ENCODE measurements at places on chromosomes 16 and 17. TPM values are rescaled to one million over a fixed set of nuclear protein-coding genes. Genes with fewer than 3 reads are reported as not detected.

- no peak overlapping the region for H3K4me3 ChIP-seq
- no peaks in the 10 kb centered on the region for H3K36me3 ChIP-seq
- H3K27me3 ChIP-seq: no peaks in the 10 kb centered on the region
- no peak overlapping the region for H3K27ac ChIP-seq
Measured at GRCh38 chr16:29760567-29761279, 14.9 kb upstream of the C16orf54 start.

DNA sequence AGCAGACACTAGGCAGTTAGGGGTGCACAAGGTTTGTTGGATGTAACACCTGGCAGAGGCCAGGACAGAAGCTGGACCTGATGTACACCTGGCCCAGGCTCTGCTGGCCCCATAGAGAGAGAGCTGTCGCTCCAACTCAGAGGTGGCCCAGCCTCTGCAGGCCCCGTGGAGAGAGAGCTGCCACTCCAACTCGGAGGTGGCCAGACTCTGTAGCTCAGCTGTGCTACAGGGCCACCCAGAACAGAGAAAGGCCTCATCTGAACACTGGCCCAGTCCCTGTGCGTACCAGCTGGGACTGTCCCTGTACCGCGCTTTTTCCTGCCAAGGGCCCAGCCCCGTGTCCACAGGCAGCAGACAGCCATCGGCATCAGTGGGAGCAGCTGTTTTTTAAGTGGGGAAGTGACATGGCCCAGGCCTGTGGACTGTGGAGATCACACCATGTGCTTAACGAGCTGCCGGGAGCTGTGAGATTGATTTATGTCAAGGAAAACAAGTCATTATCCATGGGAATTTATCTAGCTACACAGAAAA lies 176.4 kb upstream of the CHMP6 start:
- no peak overlapping the region for H3K4me3 ChIP-seq
- H3K27me3 ChIP-seq: no peaks in the 10 kb centered on the region
- H3K36me3 ChIP-seq: no peaks in the 10 kb centered on the region
- no peak for DNase-seq
- no peak overlapping the region for H3K27ac ChIP-seq

DNA sequence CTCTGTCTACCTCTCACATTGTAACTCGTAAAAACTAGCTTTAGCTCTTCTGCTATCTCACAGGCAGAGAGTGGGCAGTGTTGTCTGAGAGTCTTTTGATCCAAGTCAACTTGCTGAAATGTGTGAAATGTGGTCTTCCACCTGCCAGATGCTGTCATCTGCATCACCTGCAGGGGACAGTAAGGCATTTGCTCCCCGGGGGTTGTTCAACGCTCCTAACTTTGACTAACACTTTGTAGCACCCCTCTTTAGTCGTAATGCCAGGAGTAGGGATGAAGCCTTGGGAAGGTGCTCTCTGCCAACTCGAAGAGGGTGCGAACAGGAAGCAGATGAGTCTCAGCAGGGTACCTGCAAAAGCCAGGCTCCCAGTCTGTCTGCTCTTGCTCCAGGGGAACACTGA lies 36.1 kb downstream of the SNX11 start:
- no peak for DNase-seq
- no peaks in the 10 kb centered on the region for H3K36me3 ChIP-seq
- no peak overlapping the region for H3K4me3 ChIP-seq

GRCh38 chr17:10295728-10296343 lies 77.0 kb downstream of the MYH13 start:
- H3K36me3 ChIP-seq: no peaks in the 10 kb centered on the region
- peak; percentile 76 for DNase-seq
- no peak overlapping the region for H3K4me3 ChIP-seq
- no peak overlapping the region for H3K27ac ChIP-seq
- H3K4me1 ChIP-seq: no peaks in the 10 kb centered on the region

The TEX19 gene
- 0.39 TPM for total RNA-seq

DNA sequence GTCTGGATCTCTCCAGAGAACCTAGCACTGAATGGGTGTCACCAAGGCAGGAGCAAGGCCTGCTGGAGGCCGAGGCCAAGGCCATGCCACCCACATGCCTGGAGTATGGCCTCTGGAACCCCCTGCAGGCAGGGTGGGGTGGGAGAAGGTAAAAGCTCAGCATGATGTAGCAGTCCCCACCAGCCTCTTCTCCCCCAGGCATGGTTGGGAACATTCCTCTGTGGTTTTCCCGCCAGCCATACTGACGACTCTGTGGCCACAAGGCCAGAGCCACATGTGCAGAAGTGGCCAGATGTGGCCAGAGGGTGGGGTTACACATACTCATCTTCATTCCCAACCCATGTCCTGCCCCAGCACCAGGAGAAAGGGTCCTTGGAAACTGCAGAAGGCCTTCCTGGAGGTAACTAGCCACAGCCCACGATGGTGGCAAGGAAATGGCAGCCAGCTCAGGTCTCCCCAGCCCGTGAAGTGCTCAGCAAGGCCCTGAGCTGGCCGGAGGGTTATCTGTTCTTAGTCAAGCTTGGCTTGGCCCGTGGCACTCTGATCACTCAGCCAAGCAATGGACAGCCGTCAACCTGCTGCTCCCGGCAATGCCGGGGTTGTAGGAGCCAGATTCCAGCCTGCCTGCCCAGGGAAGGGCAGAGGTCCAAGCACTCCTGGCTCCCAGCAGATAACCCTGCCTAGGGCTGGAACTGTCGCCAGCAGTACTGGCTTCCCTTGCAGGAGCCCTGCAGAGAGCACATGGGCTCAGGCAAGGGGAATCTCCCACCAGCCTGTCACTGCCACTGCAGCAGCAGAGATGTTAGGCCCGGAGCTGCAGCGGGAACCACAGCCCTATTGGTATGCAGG lies 26.1 kb downstream of the HDAC5 start:
- no peak overlapping the region for H3K4me3 ChIP-seq
- peak overlapping the region; percentile 97 for H3K27ac ChIP-seq
- H3K27me3 ChIP-seq: no peaks in the 10 kb centered on the region
- no peaks in the 10 kb centered on the region for H3K36me3 ChIP-seq
- DNase-seq: no peak

The ITGAD gene
- total RNA-seq: not detected

DNA sequence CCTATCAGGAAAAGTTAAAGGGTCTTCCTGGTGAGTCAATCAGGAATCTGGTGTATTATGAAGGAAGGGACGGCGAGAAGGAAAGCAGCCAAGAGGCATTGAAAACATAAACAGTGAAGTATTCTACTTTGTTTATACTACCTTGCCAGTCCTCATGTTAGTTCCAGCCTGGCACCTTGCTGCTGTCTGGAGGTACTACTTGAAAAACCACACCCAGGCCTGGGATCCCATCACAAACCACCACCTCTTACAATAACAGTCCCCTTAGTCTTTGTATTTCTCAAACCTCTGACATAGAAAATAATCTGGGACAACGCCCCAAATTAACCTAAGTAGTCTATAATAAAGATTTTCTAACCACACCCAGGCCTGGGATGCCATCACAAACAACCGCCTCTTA lies 676.7 kb upstream of the SOX9 start:
- no peaks in the 10 kb centered on the region for H3K36me3 ChIP-seq
- no peak overlapping the region for H3K4me3 ChIP-seq
- DNase-seq: no peak
- H3K4me1 ChIP-seq: no peaks in the 10 kb centered on the region

The GUCY2D gene
- total RNA-seq: not detected

DNA sequence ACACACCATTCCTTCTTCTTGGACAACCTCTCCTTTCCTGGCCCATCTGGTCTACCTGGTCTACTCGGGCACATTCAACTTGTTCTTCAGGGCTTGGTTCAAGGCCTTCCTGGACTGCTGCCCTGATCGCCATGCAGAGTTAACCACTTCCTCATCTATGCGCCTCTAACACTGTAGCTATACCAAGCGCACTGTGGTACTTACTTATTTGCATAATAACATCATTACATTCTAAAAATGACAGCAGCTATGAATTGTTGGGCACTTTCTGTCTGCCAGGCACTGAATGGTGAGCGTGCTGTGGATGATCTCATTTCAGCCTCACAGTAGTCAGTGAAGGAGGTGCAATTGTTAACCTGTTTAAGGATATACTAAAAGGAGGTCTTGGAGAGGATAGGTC lies 66.9 kb upstream of the SDK2 start:
- no peaks in the 10 kb centered on the region for H3K36me3 ChIP-seq
- H3K4me3 ChIP-seq: no peak overlapping the region
- no peak for DNase-seq
- H3K27ac ChIP-seq: no peak overlapping the region

The NAGS gene
- 0.50 TPM for total RNA-seq

GRCh38 chr16:65119435-65119834 lies 2.4 kb downstream of the CDH11 start:
- H3K27me3 ChIP-seq: no peaks in the 10 kb centered on the region
- peak overlapping the region; percentile 89 for H3K27ac ChIP-seq
- DNase-seq: no peak
- peak overlapping the region; percentile 79 for H3K4me3 ChIP-seq
- peaks cover 40% of the 10 kb centered on the region for H3K36me3 ChIP-seq
- H3K4me1 ChIP-seq: peaks cover 33% of the 10 kb centered on the region

- no peak overlapping the region for H3K4me3 ChIP-seq
- peaks cover 11% of the 10 kb centered on the region for H3K4me1 ChIP-seq
- no peak overlapping the region for H3K27ac ChIP-seq
- no peak for DNase-seq
- no peaks in the 10 kb centered on the region for H3K27me3 ChIP-seq
- H3K36me3 ChIP-seq: no peaks in the 10 kb centered on the region
Measured at GRCh38 chr16:88793251-88793954, 8.4 kb upstream of the PIEZO1 start.

The MT1E gene
- 50.6 TPM for total RNA-seq
